ENCODE measurements at places on chromosomes 7 and 10.
A peak's percentile ranks its signal among the peaks of the same experiment; 100 is the strongest.

DNA sequence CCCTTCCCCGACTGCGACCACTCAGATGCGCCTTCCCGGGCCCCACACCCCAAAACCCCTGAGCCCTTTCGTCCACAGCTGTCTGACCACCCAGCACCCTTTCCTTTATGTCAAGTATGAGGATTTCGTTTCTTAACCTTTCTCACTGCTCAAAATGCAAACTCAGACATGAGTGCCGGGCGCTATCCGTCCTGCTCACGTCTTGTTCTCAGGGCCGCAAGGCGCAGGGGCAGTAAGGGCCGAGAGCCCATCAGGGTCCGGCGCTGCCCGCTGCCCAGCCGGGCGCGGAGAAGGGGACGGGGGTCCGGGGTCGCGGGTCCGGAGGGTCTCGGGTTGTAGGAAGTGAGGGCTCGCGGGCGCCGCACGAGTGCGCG, 670 bp upstream of the RBM33 start:
- DNase-seq, result no peak

DNA sequence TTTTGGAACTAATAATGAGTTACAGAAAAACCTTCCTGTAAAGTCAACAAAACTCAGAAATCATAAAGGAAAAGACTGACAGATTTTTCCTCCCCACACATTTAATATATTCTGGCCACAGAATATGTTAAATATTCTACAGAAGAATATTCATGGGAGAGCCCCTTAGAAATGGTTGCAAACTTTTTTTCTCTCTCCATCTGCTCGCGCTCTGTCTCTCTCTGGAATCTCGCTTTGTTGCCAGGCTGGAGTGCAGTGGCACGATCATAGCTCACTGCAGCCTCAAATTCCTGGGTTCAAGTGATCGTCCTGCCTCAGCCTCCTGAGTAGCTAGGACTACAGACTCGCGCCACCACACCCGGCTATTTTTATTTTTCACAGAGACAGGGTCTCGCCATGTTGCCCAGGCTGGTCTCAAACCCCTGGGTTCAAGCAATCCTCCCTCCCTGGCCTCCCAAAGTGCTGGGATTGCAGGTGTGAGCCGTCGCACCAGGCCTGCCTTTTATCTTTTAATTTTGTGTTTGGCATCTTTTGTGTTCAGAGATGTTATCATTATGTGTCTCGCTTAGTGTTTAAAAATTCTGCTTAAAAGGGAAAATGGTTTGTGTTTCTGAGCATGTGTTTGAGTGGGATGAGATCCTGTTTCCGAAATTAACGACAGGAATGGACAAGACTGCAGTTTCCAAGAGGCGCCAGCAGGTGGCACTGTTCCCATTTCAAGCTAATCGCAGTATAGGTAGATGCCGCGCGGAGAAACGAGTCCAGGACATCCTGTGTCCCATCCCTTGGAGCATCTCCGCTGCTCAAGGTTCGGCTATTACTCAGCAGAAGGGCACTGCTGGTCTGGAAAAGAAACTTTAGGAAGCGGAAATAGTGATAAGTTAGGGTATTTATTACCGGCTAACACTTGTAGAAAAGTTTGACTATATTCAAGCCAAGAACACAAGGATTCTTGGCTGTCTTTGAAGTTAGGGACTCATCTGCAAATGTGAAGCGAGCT, 23.1 kb upstream of the ST7 start:
- DNase-seq, result peak; percentile 76

DNA sequence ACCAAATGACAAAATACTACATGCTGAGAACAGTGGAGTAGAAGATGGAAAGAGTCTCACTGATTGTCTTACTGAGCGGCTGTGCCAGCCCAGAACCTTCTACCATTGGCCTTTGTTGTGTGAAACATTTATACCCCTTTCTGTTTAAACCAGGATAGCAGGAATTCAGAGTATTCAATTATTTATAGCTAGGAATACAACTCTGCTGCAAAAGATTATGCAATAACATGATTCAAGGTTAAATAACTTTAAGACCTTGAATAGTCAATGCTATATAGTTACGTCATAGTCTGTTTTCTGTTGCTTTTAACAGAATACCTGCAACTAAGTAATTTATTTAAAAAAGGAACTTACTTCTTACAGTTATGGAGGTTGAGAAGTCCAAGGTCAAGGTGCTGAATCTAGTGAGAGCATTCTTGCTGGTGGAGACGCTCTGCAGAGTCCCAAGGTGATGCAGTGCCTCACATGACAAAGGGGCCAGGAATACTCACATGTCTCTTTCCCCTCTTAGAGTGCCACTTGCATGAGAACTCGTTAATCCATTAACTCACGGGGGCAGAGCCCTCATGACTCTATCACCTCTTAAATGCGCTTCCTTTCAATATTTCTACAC, 371.8 kb downstream of the MDFIC start:
- no peak for DNase-seq

GRCh38 chr7:154743206-154743605, 259.7 kb downstream of the PAXIP1 start:
- DNase-seq, result no peak

- DNase-seq, result no peak
Observed at GRCh38 chr10:75280236-75280635, 44.5 kb upstream of the COMTD1 start.

DNA sequence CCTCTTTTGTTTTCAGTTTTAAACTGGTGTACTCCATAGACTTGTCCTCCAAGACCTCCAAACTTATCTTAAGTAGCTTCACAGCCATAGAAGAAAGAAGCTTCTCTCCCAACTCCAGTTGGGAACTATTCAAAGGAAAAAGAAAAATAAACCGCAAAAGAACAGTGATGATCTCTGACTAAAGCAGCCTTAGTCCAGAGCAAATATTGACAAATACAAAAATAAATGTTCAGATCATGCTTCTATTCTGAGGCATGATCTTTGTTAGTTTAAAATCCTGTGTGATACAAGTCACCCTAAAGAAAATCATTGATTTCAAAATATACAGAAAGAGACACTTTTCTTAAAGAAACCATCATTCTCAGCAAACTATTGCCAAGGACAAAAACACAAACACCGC, 373.0 kb upstream of the SMIM30 start:
- DNase-seq, result no peak
